Tibial nerve (tissue), 4 donors: ENCODE measurements at places on chromosomes 11 and 22. TPM values are rescaled to one million over a fixed set of nuclear protein-coding genes. Genes with fewer than 3 reads are reported as not detected.

GGT5 gene
- 35.8 TPM for total RNA-seq

CDC42BPG gene
- total RNA-seq, result not detected

F2 gene
- not detected for total RNA-seq

FOLR1 gene
- not detected for total RNA-seq

XKR3 gene
- not detected for total RNA-seq

PGA4 gene
- 10.5 TPM for total RNA-seq

POTEH gene
- not detected for total RNA-seq

CCDC15 gene
- total RNA-seq, result 0.98 TPM

FGF4 gene
- 17.3 TPM for total RNA-seq

TMEM135 gene
- total RNA-seq, result 23.2 TPM

GNB1L gene
- total RNA-seq, result 6.3 TPM

RAB30 gene
- total RNA-seq, result 19.8 TPM

NRGN gene
- 1.4 TPM for total RNA-seq

CD82 gene
- total RNA-seq, result 49.4 TPM

SCN3B gene
- total RNA-seq, result under 0.01 TPM

GAL3ST3 gene
- not detected for total RNA-seq

APOC3 gene
- total RNA-seq, result not detected

FAM83F gene
- total RNA-seq, result 9.4 TPM

C22orf31 gene
- total RNA-seq, result not detected

BTG4 gene
- total RNA-seq, result not detected
